ENCODE measurements at places on chromosomes 6 and 20. TPM values are rescaled to one million over a fixed set of nuclear protein-coding genes. Genes with fewer than 3 reads are reported as not detected.

SSTR4 gene
- not detected for polyA plus RNA-seq

ZCCHC3 gene
- polyA plus RNA-seq = 7.8 TPM

ENPP4 gene
- polyA plus RNA-seq = 9.1 TPM

PPP1R14C gene
- polyA plus RNA-seq = 0.40 TPM

AGER gene
- 3.3 TPM for polyA plus RNA-seq

MATN4 gene
- polyA plus RNA-seq = not detected

ASIP gene
- not detected for polyA plus RNA-seq

NHLRC1 gene
- 0.11 TPM for polyA plus RNA-seq

SRSF3 gene
- 211 TPM for polyA plus RNA-seq

HLA-DQA1 gene
- 6.2 TPM for polyA plus RNA-seq

PTGIS gene
- 15.9 TPM for polyA plus RNA-seq

PNLDC1 gene
- polyA plus RNA-seq = 0.56 TPM

LY6G5C gene
- 2.4 TPM for polyA plus RNA-seq

ACAT2 gene
- 9.9 TPM for polyA plus RNA-seq

ARFGEF3 gene
- polyA plus RNA-seq = 5.3 TPM

HUS1B gene
- polyA plus RNA-seq = 0.64 TPM

ULBP1 gene
- polyA plus RNA-seq = 0.22 TPM

PGC gene
- 263 TPM for polyA plus RNA-seq

RUNX2 gene
- polyA plus RNA-seq = 0.13 TPM

FAM162B gene
- 9.9 TPM for polyA plus RNA-seq

C6orf58 gene
- 0.05 TPM for polyA plus RNA-seq

RBBP8NL gene
- 0.61 TPM for polyA plus RNA-seq

ANGPT4 gene
- polyA plus RNA-seq = 4.2 TPM

SEMG1 gene
- polyA plus RNA-seq = not detected

KHDC1L gene
- polyA plus RNA-seq = not detected

ESR1 gene
- 0.16 TPM for polyA plus RNA-seq

BAK1 gene
- 12.0 TPM for polyA plus RNA-seq

MRAP2 gene
- 2.0 TPM for polyA plus RNA-seq

XKR7 gene
- polyA plus RNA-seq = 0.15 TPM

PCNA gene
- polyA plus RNA-seq = 28.3 TPM

ZNF451 gene
- 6.5 TPM for polyA plus RNA-seq

ZKSCAN3 gene
- polyA plus RNA-seq = 0.88 TPM

XPO5 gene
- 12.8 TPM for polyA plus RNA-seq

ADAT2 gene
- 2.8 TPM for polyA plus RNA-seq

BTNL2 gene
- polyA plus RNA-seq = not detected
